ENCODE measurements at places on chromosomes 5 and 9.
A peak's percentile ranks its signal among the peaks of the same experiment; 100 is the strongest.

GRCh38 chr5:50606179-50606578 is 60.3 kb upstream of the PARP8 start:
- no peak for DNase-seq

DNA sequence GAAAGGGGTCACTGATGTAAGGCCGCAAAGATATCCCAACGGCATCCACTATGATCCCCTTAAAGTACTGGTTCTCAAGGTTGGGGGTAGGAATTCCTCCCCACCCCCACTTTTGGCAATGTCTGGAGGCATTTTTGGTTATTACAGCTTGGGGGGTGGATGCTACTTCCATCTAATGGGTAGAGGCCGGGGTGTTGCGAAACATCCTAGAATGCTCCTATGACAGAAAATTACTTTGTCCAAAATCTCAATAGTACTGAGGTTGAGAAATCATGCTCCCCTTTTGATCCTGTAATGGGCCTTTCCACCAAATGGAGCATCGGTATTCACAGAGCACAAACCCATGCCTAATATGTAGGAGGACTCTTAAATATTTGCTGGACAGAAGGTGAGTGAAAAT is 20.8 kb upstream of the TCERG1 start:
- no peak for DNase-seq

GRCh38 chr5:129018837-129019236 is 53.5 kb downstream of the SLC27A6 start:
- DNase-seq = no peak

- DNase-seq = no peak
Observed at GRCh38 chr5:168155585-168155984, 135.9 kb upstream of the WWC1 start.

GRCh38 chr5:83488821-83489220 is 17.3 kb downstream of the VCAN start:
- no peak for DNase-seq

GRCh38 chr9:137797206-137798120 is 80.1 kb upstream of the CACNA1B start:
- DNase-seq = no peak

- DNase-seq = no peak
Observed at GRCh38 chr5:100161868-100162267, 373.3 kb upstream of the FAM174A start.

DNA sequence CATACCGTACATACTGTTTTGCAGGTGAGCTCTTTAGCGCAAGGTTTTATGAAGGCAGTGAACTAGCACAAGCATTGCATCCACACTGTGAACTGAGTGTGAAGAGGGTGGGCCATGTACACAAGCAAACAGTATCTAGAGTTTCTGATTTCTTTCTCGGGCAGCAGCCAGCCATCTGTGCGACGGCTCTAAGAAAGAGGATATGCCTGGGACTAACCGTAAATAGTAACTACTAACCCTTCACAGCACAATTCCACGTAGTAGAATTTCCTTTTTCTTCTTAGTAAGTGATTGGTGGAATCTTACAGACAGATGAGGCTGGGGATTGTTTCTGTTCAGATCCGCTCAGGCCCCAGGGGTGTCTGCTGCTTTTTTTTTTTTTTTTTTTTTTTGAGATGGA is 89.0 kb downstream of the DRD1 start:
- no peak for DNase-seq

DNA sequence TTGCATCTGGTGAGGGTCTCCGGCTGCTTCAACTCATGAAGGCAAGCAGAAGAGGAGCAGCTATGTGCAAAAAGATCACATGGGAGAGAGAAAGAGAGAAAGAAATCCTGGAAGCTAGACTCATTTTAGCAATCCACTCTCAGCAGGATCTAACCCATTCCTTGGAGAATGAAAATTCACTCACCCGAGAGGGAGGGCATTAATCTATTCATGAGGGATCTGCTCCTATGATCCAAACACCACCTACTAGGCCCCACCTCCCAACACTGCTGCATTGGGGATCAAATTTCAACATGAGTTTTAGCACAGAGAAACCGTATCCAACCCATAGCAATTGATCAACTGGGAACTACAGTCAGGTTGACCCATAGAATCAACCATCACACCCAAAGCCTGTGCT is 98.1 kb upstream of the SV2C start:
- DNase-seq = no peak

GRCh38 chr9:108836319-108836718 is 19.5 kb downstream of the ACTL7B start:
- DNase-seq = no peak

- no peak for DNase-seq
Observed at GRCh38 chr5:160742446-160742845, 109.6 kb downstream of the ATP10B start.

DNA sequence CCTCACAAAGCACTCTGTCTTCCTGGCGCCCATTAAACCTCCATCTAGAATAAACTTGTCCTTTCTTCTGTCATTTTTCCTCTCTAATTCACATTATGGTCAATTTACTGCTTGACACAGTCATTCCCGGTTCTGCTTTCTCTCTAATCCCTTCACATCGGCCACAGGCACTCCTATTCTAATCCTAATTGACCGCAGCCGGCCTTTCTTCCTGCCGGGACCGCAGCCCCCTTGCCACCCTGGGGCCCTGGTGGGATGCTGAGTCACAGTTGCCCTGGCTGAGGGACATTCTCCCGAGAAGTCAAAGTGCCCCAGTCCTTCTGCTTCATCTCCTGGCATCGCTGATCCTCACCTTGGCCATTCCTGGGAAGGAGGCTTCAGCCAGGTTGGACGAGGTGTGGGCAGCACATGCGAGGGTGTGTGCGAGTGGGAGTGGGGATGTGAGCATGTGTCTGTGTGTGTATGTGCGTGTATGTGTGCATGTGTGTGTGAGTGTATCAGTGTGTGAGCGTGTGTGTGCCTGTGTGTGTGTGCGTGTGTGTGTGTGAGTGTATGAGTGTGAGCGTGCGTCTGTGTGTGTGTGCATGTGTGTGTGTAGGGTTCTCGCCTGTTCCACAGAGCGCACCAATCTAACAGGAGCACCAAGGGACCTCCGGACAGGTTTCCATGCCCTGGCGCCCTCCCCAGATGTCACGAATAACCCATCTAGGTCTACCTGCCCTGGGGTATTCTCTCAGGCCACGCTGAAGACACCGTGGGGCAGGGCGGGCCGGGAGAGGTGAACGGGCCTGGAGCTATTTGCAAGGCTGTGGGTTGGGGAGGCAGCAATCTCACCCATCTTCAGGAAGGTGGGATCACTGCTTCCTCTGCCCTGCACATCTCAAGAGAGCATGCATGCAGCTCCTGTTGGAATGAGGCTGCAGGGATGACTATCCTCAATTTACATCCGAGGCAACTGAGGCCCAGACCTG is 191.2 kb downstream of the PAX5 start:
- DNase-seq = no peak

- DNase-seq = peak; percentile 26
Observed at GRCh38 chr5:83472213-83472507, 616 bp downstream of the VCAN start.

DNA sequence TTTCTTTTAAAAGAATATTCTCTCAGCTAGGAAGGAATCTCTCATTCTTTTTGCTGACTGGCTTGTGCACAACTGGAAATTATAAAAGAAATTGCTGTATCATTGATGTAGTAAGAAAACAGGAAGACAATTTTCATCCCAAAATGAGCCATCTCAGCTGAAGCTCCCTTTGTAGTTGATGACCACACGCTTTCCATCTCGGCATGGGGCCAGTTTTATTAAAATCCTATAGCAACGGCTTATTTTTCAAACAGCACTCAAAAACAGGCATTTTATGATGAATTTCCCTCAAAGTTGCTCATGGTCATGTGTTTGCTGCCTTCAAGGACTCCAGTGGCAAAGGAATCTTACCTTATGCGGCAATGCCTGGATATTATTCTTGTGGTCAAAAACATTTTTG is 62.4 kb upstream of the GLIS3 start:
- no peak for DNase-seq

GRCh38 chr5:92023141-92023471 is 640.0 kb upstream of the ARRDC3 start:
- DNase-seq = no peak

DNA sequence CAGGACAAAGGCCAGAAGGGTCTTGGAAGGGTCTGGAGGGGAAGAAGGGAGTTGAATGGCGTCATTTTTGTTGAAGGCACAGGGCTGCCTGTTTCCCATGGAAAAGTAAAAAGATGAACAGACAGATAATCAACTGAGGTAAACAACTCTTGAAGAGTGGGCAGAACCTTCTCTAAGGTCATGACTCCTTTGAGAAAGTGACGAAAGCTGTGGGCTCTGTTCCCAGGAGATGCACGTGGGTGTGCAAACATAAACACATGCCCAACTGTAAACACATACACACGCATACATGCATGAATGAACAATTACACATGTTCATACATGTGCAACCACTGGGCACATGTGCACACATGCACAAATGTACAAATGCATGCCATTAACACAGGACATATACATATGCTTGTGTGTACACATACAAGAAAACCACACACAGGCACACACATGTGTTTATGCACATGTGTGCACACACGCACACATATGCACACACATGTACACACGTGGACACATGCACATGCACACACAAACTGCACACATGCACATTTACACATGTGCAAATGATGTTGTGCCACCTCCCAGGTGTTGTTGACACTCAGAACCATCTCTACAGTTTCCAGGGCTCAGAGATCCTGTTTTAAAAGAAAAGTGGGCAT is 143.3 kb downstream of the GADD45G start:
- no peak for DNase-seq

- DNase-seq = no peak
Observed at GRCh38 chr5:139262059-139262741, 31.3 kb upstream of the MATR3 start.

DNA sequence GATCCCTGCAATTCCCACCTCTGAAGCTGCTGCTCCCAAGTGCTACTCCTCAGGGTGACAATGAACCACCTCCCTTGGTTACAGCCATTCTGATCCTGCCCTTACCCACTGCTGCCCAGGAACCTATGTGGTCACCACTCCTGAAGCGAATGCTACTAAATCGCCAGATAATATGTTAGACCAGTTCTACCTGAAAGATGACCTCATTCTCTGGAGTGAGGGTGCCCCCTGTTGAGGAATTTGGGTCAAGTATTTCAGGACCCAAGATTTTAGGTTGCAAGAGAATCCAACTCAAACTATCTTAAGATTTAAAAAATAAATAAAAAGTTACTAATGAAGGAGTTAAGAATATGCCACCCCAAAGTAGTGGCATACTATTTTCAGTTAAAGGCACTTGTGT is 5.8 kb upstream of the SNAPC3 start:
- DNase-seq = peak; percentile 72

Data from fibroblast of pulmonary artery (primary cell).